ENCODE measurements at places on chromosomes 5 and 9.

DNA sequence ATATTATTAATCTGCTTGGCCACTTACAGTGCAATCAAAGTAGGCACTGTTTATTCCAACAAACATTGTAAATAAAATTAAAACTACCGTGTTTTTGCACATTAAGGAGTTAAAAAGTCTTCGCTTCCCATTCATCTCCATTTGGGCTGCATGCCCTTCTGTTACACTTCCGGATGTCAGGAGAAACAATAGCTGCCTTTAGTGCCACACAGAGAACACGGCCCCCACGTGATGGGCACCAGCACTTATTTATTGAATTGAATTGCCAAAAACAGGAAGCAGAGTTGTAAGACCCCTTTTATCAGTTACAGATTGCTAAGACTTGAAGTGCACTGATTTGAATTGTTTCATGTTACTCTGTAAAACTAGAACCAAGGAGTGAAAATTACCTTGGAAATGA, 80.4 kb downstream of the LHFPL2 start:
- DNase-seq, result no peak

- DNase-seq, result no peak
Observed at GRCh38 chr5:32207355-32207634, 33.2 kb upstream of the GOLPH3 start.

GRCh38 chr5:163692091-163692490, 186.7 kb downstream of the MAT2B start:
- DNase-seq, result no peak

- DNase-seq, result no peak
Observed at GRCh38 chr9:115941561-115942315, 211.9 kb upstream of the PAPPA start.

- DNase-seq, result no peak
Observed at GRCh38 chr9:84669288-84670137, at the start of gene NTRK2. NTRK2 (plus strand) TSS chr9:84669729; CDS start chr9:84670749, 1,020 bp downstream.

GRCh38 chr5:67170767-67171166, 25.8 kb downstream of the CD180 start:
- DNase-seq, result no peak

DNA sequence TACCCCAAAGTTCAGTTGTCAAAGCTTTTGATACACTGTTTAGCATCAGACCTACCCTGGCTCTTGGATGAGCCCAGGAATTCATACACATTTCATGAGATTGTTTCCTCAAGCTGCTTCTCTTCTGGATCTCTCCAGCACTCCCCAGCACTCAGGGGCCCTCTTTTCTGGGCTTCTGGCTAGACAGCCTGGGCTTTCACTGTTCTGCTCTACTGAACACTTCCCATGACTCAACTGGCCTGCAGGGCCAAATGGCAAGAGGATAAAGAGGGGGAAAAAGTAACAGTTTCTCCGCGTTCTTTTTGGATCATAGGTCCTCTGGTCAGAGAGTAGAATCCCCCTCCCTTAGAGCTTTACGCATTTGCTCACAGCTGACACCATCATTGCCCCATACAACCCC, 20.9 kb upstream of the LURAP1L start:
- DNase-seq, result no peak

GRCh38 chr5:92884469-92884868, 696.5 kb downstream of the NR2F1-AS1 start:
- DNase-seq, result no peak

- no peak for DNase-seq
Observed at GRCh38 chr9:79902825-79903600, 331.2 kb downstream of the TLE4 start.

DNA sequence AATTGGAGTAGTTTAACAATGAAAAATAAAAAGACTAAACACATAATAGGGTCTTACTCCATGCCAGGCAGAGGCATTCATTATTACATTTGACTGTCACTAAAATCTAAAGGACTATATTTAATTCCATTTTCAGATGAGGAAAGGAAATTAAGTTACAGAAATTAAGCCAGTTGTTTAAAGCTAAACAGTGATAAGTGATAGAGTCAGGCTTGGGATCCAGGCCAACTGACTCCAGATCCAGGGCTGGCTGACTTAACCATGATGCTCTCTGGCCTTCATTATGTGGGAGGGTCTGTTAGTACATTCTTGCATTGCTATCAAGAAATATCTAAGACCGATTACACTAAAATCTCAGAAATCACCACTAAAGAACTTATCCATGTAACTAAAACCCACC, 107.2 kb downstream of the ARHGEF28 start:
- no peak for DNase-seq

- no peak for DNase-seq
Observed at GRCh38 chr9:14883310-14883944, 26.8 kb downstream of the FREM1 start.

DNA sequence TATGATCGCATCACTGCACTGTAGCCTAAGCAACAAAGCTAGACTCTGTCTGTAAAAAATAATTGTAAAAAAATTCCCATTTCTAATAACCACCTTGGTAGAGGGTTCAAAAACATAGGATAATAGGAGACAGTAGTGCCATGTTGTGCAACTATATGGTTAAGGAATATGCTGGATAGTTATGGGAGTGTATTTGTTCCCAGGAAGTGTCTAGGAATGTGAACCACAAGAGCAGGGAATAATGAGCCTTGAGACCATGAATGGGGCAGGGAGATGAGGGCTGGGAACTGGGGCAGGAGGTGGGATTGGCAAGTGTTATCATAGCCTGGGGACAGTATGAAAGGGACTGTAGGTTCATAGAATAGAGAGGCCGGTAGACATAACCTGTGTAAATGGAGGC, 50.4 kb downstream of the RUSC2 start:
- no peak for DNase-seq

DNA sequence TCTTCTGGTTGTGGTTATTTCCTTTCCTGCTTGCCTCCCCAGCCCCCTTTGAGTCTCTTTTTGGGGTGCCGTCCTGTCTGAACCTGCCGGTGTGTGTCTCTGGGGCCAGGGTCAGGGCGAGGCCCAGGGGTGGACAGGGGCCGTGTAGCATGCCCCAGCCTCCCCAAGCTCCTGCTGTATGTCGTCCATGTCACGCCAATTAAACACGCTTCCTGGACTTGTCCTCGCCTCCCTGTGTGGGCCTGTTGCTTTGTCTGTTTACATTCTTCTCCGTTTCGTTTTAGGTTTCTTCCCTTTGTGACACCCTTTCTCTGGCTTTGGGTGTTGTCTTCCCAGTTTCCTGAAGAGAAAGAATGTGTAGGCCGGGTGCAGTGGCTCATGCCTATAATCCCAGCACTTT, 28.5 kb upstream of the HMCN2 start:
- DNase-seq, result no peak

DNA sequence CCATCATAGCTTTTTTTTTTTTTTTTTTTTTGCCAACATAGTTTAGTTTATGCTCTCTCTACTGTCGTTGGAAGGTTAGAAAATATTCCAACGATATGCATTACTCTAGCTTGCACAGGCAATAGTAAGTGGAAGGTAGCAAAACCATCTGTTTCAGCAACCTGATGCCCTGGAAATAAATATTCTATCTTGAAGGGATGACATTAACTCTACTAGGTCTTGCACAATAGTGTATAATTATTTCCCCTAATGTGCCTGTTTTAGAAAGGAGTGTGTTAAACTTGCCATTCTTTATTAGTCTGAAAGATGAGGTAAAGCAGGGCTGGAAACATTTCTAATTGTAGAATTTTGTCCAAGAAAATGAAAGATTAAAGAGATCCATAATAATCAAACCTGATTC, 111.0 kb downstream of the PCSK5 start:
- no peak for DNase-seq

DNA sequence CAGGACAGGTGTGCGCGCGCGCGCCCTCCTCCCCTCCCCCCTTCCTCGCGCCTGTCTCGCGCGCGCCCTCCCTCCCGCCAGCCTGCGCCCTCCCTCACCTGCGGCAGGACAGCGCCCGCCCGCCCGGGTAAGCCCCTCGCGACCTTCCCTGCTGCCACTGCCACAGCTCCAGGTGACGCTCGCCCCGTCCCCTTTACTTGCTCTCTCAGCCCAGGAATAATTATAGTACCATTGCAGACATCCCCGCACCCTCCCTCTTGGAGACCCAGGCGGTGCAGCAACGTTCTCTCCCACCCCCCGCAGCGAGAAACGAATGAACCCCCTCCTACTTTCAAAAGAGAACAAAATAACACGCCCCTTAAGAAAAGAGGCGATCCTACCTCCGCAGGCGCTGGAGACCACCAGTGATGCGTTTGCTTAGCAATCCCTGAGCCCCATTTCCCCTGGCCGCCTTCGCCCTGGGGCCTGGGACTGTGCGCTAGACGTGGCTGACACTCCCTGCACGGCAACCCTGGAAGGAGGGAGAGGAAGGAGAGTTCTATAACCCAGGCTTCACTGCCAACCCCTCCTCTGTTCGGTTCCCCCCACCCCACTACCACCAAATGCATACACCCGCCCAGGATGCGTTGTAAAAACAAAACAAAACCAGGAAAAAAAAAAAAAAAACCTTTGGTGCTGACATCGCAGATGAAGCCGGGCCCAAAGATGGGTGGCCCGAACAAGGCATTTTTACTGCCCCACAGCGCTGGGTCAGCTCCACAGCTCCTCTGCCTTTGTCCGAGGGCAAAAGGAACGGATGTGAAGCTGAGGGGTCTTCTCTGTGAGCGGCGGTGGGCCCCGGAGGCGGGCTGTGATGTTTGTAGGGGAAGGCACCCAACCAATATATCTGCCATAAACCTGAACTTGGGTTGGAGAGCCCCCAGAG, 5.6 kb upstream of the PURA start:
- no peak for DNase-seq

- DNase-seq, result no peak
Observed at GRCh38 chr5:105993027-105993426, 1677.7 kb downstream of the EFNA5 start.

GRCh38 chr9:88783711-88784083, 207.6 kb upstream of the S1PR3 start:
- DNase-seq, result no peak

DNA sequence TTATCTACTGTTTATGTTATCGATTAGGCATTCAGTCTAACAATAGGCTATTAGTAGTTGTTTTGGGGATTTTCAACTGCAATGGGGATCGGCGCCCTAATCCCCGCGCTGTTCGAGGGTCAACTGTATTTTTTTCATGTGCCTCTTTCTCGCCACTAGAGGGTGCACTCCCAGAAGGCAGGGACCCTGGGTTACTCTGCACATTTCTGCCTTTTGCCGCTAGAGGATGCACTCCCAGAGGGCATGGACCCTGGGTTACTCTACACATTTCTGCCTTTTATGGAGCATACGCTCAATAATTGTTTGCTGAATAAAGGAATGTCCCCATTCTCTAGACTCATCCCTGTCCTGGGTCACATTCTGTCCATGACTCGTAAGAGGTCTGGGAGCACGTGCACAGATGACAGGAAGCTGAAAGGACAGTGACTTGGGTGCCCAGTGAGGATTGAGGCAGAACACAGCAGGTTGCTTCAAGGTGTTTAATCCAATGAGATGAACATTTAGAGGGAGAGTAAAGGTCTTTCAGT, 27.9 kb upstream of the RECK start:
- peak; percentile 61 for DNase-seq

DNA sequence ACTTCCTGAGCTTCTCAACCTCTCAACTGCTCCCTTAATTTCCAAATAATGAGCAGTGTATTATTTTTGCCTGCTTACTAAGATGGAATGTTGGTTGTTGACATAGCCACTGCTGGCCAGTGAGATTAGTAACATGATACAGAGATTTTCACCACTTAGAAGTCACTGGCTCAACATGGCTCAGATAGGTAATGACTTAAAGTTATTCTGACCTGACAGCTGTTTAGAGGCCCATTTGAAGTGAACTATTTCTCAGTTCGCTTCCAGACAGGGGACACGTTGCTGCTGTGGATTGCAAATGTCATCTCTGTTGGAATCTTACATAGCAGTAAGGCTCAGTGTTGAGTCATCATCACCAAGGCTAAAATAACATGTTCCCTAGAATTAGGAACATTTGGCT, 490.2 kb downstream of the TLE4 start:
- no peak for DNase-seq

GRCh38 chr5:105218018-105218417, 1655.4 kb upstream of the NUDT12 start:
- no peak for DNase-seq

- DNase-seq, result no peak
Observed at GRCh38 chr9:71268871-71269635, 147.6 kb upstream of the TRPM3 start.

- DNase-seq, result no peak
Observed at GRCh38 chr5:24135536-24135935, 509.2 kb downstream of the CDH10 start.

GRCh38 chr9:124009531-124010217, 1.9 kb upstream of the LHX2 start:
- DNase-seq, result no peak

- no peak for DNase-seq
Observed at GRCh38 chr9:136297016-136297691, 6.7 kb downstream of the CCDC187 start.

DNA sequence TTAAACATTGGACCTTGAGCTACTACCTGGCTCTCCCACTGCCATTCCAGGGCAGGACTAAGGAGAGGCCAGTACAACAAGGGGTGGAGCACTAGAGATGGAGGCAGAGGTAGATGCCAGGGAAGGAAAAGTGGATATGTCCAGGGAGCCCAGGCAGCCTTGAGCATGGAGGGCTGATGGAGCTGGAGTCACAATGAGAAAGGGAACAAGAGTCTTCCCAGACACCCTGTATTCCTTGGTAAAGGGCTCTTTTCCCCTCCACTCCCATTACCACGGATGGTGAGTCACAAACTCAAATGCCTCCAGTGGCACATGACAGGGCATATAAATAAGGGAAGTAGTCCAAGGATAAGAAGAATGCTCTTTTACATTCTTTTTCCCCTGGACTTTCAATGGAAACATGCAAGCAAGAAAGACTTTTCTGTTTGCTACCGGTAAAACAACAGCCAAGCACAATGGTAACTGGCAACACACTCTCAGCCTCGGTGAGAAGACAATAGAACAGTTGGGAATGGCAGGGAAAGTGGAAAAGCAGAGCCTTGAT, 16.7 kb downstream of the ERAP1 start:
- no peak for DNase-seq

DNA sequence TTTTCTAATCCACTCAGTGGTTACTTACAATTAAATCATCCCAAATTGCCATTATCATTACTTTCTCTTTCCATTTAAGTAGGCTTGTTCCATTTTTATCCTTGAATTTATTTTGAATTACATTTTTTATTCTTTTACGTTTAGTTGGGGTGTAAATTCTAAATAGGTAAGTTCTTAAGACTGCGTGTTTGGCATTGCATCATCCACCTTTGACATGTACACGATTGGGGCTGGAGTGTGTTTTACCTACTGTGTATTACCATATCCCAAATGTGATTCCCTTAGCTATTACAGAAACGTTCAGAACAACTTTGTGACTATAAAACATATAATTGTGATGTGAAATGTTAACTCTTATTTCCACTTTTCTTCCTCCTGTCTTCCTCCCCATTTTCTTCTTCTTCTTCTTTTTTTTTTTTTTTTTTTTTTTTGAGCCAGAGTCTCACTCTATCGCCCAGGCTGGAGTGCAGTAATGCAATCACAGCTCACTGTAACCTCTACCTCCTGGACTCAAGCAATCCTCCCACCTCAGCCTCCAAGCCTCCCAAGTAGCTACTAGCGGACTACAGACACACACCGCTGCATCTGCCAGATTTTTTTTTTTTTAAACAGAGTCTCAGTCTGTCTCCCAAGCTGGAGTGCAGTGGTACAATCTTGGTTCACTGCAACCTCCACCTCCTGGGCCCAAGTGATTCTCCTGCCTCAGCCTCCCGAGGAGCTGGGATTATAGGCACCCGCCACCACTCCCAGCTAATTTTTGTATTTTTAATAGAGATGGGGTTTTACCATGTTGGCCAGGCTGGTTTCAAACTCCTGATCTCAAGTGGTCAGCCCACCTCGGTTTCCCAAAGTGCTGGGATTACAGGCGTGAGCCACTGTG, 16.7 kb downstream of the MARVELD2 start:
- DNase-seq, result no peak

- no peak for DNase-seq
Observed at GRCh38 chr9:104820336-104820735, 56.4 kb downstream of the NIPSNAP3B start.
